Stimulated activated CD4-positive, alpha-beta T cell treated with anti-CD3 and anti-CD28 coated beads, TNF-alpha, amount 100 ng/mL, for 1 hour (primary cell): ENCODE measurements at places on chromosomes 11 and 22.

GRCh38 chr22:22745225-22746060 lies 101.0 kb downstream of the GGTLC2 start:
- no peak for DNase-seq

- no peak for DNase-seq
Observed at GRCh38 chr11:87190071-87190470, 152.3 kb downstream of the TMEM135 start.

DNA sequence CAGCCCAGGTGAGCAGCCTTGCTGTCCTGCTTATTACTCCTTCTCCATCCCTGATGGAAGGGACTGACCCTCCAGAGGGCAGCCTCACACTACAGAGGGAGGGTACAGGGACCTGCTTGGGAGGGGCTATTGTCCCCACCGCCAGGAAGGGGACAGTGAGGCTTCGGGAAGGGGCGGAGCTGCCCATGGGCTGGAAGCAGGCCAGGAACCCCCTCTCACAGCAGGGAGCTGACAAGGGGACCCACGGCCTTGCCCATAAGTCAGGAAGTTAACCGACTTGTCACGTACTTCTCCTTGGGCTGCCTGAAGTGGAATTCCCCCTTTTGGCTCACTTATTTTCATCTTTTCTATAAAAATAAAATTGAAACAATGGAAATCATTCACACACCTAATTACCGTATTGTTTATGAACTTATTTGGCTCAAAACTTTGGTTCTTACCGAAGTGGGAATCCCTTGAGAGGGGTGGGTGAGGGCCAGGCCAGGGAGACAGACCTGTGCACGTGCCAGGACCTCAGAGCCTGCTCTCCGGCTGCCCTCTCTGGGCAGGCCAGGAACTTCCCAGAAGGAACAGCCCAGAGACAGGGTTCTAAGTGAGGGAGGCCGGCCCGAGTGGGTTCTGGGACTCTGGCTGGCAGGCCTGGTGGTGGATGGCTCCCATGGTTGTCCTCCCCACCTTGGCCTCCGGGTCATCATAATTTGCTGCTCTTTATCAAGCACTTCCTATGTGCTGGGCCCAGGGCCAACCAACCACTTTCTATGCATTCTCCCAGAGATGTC lies 5.8 kb downstream of the MGAT3 start:
- no peak for DNase-seq

DNA sequence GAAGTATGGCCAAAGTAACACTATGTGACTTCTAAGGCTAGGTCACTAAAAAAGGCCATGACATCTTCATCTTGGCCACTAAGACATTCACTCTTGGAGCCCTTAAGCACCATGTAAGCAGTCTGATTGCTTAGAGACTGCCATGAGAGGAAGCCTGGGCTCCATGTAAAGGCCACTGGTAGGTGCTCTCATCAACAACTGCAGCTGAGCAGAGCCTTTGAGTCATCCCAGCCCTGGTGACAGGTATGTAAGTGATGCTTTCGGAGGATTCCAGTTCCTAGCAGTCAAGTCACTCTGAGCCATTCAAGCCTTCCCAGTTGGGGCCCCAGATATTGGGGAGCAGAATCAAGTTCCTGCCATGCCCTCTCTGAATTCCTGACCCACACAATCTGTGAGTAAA lies 26.2 kb downstream of the GAB2 start:
- DNase-seq: no peak

DNA sequence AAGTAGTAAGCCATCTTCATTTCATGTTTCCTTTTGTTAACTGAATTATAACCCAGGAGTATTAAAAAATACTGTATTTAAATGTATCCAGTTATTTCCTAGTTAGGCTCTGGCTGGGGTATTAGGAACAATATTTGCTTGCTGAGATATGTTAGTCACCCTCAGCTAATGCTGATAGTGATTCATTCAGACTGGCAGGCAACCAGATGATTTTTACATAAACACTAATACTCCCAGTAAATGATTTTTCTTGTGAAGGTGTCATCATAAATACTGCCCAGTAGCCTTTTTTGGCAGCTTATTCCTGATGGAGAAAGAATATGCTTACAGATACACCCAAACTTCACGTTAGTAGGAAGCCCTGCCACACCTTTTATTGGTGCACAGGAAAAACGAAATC lies 8.1 kb downstream of the YWHAH start:
- DNase-seq: no peak

DNA sequence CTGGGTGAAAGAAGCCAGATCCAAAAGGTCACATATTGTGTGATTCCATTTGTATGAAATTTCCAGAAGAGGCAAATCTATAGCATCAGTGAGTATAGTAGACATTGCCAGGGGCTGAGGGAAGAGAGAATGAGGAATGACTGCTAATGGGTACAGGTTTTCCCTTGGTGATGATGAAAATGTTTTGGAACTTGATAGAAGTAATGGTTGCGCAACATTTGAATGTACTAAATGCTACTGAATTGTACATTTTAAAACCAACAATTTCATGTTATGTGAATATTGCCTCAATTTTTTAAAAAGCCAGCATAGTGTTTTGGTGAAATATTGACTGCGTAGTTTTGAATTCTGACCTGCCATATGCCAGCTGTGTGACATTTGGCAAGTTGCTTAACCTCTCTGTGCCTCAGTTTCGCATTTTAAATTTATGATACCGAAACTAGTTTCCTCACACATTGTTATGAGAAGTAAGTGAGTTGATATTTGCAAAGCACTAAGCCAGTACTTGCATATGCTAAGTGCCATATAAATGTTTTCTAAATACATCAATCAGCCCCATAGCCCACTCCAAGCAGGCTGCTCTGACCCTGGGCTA lies 75.4 kb upstream of the TMEM45B start:
- DNase-seq: no peak

DNA sequence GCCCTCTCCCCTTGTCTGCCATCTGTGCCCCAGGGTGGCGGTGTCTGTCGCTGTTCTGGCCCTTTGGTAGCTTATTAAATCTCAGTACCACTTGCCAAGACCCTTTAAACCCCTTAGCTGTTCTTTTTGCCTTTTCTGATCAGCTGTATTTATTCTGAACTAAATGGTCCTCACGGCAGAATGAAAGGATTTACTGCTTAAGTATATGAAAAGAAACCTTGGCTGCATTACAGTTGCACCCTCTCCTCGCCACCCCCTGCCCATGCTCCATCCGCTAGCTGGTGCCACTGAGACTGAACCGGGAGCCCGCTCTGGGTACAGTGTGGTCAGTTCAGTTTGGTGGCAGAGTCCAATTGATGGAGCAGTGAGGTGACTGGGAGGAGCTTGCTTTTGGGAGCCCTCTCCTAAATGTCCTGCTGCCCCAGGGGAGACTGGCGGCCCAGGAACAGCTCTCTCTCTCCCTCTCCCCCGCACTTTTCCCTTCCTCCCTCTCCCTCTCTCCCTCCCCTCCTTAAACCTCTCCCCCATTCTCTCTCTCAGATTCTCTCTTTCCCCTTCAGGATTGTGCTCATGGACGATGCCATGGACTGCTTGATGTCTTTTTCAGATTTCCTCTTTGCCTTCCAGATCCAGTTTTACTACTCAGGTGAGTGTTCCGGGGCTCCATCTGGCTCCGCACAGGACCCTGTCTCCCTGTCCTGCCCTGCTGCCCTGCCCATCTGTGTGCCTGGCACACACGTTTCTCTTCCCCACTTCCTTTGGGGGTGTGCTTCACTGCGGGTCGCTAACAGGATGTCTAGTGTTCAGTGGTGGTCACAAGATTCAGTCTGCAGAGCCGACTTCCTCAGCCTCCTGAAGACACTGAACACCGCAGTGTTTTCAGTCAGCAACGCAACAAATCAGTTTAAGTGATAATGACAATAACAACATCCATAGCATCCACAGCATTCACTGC lies 21.8 kb downstream of the ARFGAP2 start:
- DNase-seq: no peak

GRCh38 chr22:20083157-20083890 lies 3.3 kb downstream of the DGCR8 start:
- DNase-seq: no peak

GRCh38 chr11:47280099-47280498 lies 10.2 kb downstream of the MADD start:
- no peak for DNase-seq

- DNase-seq: no peak
Observed at GRCh38 chr11:22685111-22685510, 18.7 kb downstream of the GAS2 start.

GRCh38 chr11:66337103-66337899 lies 1.1 kb upstream of the RIN1 start:
- no peak for DNase-seq

DNA sequence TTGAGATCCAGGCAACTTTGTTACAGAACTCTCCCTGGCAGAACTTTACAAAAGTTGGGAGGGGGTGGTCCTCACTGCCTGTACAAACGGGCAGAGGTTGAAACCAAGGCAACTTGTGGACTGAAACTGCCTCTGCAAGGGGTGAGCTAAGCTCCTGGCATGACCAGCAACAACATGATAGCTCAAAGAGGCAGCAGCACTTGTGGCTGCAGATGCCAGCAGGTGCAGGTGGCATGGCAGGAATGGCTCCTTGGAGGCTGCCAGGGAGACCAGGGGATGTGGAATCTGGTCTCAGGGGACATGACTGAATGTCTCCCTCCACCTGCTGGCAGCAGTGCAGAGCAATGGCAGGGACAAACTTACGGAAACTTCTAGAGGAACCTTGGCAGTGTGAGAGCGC lies 38.8 kb upstream of the PHF21A start:
- no peak for DNase-seq
